ENCODE measurements at places on chromosomes 13 and 19. TPM values are rescaled to one million over a fixed set of nuclear protein-coding genes. Genes with fewer than 3 reads are reported as not detected.

DNA sequence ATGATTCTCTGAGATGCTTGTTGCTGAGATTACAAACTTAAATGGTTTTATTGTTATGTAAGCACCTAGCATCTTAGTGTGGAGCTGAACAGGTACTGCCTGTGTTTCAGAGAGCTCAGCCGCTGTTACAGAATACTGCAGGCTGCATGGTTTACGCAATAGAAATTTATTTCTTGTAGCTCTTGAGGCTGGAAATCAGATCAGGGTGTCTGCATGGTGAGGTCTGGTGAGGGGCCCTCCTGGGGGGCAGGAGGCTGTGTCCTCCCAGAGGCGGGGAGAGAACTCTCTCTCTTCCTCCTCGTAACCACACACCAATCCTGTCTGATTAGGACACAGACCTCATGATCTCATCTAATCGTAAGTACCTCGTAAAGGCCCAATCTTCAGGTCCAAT lies 13.1 kb downstream of the ATP11A start:
- H3K36me3 ChIP-seq: no peaks in the 10 kb centered on the region
- H3K4me1 ChIP-seq: no peaks in the 10 kb centered on the region
- no peak overlapping the region for H3K4me3 ChIP-seq
- DNase-seq: no peak
- H3K27ac ChIP-seq: no peak overlapping the region
- H3K27me3 ChIP-seq: no peaks in the 10 kb centered on the region

The CHAMP1 gene
- 32.3 TPM for total RNA-seq

- H3K36me3 ChIP-seq: peaks cover 5% of the 10 kb centered on the region
- no peaks in the 10 kb centered on the region for H3K27me3 ChIP-seq
- no peak for DNase-seq
- no peak overlapping the region for H3K4me3 ChIP-seq
Observed at GRCh38 chr19:46954502-46954992, 65.1 kb upstream of the NPAS1 start.

- no peaks in the 10 kb centered on the region for H3K27me3 ChIP-seq
- H3K4me3 ChIP-seq: no peak overlapping the region
- H3K36me3 ChIP-seq: no peaks in the 10 kb centered on the region
- DNase-seq: no peak
Observed at GRCh38 chr13:23636360-23636759, 66.1 kb downstream of the TNFRSF19 start.

The EFNB2 gene
- 5.2 TPM for total RNA-seq

The EXOC3L2 gene
- not detected for total RNA-seq

The GSX1 gene
- total RNA-seq: not detected

The GPC5 gene
- 0.21 TPM for total RNA-seq

All from A673 (cell line).